ENCODE measurements at places on chromosomes 11 and 22.
A peak's percentile ranks its signal among the peaks of the same experiment; 100 is the strongest.

GRCh38 chr22:44127356-44127755 is 53.4 kb upstream of the PARVG start:
- peak; percentile 36 for DNase-seq

DNA sequence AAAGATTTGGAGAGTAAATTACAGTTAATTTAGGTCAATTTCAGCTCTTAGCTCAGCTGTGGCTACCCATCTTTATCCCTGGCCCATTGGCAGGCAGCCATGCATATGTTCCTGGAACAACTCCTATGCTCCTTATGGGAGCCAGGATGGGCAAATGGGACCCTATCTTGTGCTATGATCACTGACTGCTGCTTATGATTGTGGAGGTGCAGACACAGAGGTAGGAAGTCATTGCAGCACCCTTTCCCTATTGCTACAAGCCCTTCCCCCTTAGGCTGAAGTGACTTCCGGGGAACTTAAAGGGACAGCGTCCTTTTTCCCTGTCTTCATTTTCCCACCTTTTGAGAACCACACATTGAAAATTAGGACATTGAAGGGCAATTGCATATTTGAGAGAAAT is 112.7 kb downstream of the FCHSD2 start:
- no peak for DNase-seq

DNA sequence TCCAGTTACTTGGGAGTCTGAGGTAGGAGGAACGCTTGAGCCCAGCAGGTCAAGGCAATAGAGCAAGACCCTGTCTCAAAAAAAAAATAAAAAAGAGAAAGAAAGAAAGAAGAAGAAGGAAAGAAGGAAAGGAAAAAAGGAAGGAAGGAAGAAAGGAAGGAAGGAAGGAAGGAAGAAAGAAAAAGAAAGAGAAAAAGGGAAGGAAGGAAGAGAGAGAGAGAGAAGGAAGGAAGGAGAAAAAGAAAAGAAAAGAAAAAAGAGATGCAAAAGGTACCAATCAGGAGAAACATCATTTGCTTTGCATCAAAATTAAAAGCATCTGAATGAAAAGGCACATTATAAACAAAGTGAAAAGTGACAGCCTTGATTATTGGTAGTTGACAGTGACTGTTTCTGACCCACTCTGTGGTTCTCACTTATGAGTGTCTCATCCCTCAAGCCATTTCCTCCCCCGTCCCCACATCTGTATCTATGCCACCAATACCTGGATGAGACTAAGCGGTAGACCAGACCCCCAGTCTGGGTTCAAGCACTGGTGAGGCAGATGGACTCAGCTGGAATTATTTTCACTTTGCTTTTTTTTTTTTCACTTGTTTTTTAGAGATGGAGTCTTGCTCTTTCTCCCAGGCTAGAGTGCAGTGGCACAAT is 33.0 kb upstream of the XBP1 start:
- no peak for DNase-seq

DNA sequence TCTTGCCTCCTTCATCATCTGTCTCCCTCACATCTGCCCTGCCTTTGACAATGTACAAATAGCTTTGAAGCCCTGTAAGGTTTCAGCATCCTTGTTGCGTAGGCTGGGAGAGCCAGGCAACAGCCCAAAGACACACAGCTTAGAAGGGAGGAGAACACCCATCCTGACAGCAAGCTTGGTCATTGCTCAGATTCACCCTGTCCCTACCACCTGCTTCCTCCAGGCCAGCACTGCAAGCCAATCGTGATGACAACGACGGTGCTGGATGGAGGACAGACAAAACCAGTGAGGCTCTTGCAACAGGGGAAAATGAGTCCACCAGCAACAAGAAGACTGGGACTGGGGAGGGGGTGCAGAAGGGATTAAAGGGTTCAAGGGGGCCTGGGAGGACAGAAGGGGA is 32.9 kb upstream of the CD5 start:
- no peak for DNase-seq

GRCh38 chr11:11107076-11107723 is 245.8 kb downstream of the CSNK2A3 start:
- DNase-seq: no peak

GRCh38 chr11:26017322-26017860 is 314.5 kb upstream of the ANO3 start:
- no peak for DNase-seq

GRCh38 chr11:66951927-66952337 is 6.3 kb downstream of the PC start:
- DNase-seq: no peak

- no peak for DNase-seq
Observed at GRCh38 chr22:30183861-30184278, 62.7 kb downstream of the LIF start.

- no peak for DNase-seq
Observed at GRCh38 chr11:94782446-94782845, 14.3 kb downstream of the AMOTL1 start.

GRCh38 chr22:29628996-29629902 is 25.8 kb downstream of the NF2 start:
- DNase-seq: no peak

GRCh38 chr11:93766504-93766903 is 17.6 kb upstream of the MED17 start:
- DNase-seq: no peak

DNA sequence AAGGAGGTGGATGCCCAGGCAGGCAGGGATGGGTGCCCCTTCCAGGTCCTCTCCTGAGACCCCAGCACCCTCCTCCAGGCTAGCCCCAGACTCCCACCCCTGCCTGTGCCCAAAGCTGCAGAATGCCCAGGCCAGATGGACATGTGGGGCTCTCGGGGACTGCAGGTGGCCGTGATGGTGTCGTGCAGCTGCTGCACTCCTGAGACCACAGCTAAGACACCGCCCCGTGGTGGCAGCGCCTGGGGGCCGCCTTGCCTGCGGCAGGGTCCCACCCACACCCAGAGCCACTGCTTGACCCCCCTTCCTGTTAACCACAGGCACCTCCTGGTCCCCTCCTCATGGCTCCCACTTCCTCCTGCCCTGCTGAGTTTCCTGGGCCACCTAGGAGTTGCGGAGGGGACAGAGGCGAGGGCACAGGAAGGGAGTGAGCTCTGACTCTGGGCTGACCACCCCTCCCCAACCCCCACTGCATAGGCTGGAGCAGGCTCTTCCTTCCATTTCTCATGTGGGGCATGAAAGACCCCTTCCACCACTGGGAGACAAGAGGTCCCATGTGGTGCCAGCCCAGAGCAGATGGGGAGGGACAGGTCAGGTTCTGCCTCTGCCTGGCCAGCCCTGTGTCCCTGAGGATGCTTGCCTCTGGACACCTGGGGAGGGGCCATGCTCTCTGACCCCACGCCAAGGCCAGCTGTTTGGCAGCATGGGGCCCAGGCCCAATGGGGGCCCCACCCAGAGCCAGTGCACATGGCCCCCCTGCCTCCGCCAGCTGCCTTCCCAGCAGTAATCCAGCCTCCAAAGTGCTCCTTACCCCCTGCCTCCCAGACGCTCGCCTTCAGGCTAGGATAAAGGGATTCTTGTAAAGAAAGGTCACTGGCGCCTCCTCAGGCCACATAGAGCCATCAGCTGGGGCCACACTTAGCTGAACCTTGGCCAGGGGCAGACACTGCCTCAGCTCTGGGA is 29.3 kb downstream of the OSBPL5 start:
- no peak for DNase-seq

DNA sequence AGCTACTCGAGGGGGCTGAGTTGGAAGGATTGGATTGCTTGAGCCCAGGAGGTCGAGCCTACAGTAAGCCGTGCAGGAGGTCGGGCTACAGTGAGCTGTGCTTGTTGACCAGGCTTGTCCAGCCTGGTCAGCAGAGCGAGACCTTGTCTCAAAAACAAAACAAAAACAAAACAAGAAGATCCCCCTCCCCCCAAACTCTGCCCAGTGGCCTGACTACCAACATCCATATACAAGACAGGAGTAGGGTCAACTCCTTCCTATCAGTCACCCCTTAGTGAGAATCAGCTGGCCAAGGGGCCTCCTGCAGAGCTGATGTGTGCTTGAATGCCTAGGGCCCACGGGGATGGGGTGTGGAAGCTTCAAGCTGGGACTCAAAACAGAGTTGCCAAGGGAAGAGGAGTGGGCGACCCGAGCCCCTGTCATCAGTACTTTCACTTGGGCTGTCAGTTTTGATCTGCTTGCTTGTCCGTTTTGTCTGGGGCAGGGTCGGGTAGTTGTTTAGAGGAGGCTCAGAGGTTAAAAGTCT is 942 bp upstream of the TSPAN18 start:
- no peak for DNase-seq

DNA sequence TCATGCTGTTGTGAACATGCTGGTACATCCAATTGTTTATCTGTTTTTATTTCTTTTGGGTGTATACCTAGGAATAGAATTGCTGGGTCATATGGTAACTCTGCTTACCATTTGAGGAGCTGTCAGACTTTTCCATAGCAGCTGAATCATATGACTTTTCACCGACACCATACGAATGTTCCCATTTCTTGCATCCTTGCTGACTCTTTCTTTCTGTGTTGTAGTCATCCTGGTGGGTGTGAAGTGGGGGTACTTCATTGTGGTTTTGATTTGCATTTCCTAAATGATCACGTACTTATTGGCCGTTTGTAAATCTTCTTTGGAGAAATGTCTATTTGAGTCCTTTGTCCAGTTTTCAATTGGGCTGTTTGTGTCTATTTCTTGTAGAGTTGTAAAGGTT is 26.5 kb downstream of the ATXN10 start:
- DNase-seq: peak; percentile 71

GRCh38 chr11:102930451-102930850 is 25.1 kb downstream of the MMP13 start:
- no peak for DNase-seq

DNA sequence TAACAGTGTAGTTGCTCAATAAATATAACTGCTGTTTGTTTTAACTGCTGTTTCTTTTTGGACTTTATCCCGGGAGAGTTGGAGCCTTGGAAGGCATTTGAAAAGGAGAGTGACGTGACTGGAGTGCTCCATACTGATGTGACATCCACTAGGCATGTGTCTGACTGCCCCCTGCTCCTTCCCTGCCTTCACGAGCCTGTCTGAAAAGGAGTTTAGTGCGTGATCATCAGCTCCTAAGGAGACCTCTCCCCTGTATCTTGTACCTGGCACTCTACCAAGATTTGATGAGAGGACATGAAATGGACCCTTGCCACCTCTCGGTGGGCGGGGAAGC is 22.9 kb downstream of the ZBTB16 start:
- DNase-seq: no peak

GRCh38 chr11:35619116-35619854 is 1.0 kb downstream of the FJX1 start:
- no peak for DNase-seq

- DNase-seq: peak; percentile 29
Observed at GRCh38 chr11:33362051-33362910, 105.1 kb downstream of the HIPK3 start.

GRCh38 chr11:77200351-77201268 is 72.6 kb downstream of the MYO7A start:
- no peak for DNase-seq

DNA sequence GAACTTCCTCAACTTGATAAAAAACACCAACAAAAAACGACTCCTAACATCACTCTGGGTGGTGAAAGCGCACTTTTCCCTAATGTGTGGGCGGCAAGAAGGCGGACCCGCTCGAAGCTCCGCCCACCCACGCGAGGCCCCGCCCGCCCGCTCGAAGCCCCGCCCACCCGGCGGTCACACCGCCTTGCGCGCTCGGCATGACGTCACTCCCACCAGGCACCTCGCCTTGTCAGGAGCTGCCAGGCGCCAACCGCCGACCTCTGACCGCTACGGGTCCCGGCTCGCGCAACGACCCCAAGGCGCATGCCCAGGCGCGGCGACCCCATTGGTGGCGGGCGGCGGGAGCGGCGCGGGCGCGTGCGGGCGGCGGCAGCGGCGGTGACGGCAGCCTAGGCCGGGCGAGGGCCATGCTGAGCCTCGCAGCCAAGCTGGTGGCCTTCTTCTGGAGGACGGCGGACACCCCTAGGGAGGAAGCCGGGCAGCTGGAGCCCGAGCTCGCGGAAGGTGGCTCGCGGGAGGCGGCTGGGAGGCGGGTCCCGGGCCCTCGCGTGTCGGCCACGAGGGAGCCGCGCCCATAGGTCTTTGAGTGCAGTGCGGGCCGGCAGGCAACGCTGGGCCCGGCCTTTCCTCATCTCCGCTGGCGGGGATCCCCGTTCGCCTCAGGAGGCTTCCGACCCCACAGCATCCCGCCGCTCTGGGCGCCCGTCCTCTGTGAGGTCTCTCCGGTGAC is at the start of gene MOV10L1:
Gene MOV10L1 (plus strand): TSS at position 325 of the 730 bp plus-strand sequence. CDS start 83 bp downstream, at position 408.
- DNase-seq: peak; percentile 74

GRCh38 chr11:3370311-3370870 is 8.6 kb downstream of the ZNF195 start:
- no peak for DNase-seq

DNA sequence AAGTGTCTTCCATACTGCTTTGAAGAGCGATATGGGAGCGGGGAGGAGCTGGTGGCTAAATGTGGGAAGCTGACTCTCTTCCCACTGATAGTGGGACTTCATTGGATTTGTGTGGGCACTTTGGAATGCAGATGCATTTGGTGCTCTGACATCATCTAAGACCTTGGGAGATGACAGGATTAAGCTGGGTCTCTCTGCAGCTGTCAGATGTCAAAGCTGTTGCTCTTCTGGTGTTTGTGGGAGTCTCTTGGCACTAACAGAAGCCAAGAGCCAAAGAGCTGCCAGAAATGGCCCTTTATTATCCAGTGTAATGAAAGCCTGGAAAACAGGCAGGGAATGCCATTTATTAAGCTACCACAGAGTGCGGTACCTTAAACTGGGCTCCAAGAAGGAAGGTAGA is 20.6 kb downstream of the GRAMD1B start:
- DNase-seq: no peak

GRCh38 chr22:49403102-49403501 is 424.6 kb downstream of the BRD1 start:
- DNase-seq: no peak

- DNase-seq: no peak
Observed at GRCh38 chr11:1292644-1293618, 16.5 kb downstream of the TOLLIP start.

DNA sequence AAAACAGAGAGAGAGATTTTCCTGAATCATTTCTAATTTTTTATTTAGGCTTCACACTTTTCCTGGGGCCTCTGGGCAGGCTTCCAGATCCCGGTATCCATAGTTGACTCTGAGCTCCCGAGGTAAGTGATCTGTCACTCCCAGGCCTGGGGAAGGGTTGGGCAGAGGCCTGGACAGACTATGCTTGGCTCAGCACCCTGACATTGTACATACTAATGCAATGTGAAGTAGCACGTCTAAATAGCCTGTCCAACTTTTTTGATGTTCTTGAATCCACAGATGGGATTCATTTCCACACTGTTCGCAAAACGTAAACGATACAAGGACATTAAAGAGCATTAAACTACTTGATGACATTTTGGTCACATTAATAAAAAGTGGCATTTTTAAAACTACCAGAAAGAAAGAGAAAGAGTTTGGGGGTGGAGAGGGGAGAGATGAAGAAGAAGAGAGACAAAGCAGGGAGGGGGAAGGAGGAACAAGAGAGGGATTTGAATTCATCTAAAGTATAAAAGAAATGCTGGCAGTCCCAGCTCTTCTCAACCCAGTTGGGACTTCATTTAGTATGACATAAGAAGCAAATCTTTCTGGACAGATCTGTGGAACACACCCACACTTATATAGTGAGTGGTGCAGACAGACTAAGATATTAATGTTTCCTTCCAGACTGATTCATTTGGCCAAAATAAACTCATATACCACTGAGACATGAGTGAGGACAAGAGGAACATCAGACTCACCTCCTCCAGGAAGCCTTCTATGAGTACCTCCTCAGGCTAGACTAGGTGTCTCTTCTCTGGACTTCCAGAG is 514.2 kb downstream of the SOX6 start:
- no peak for DNase-seq

All from inflammatory macrophage treated with lipopolysaccharide for 1 hour (primary cell).